ENCODE measurements at places on chromosomes 7 and 10. TPM values are rescaled to one million over a fixed set of nuclear protein-coding genes. Genes with fewer than 3 reads are reported as not detected.

- DNase-seq, result no peak
These were observed 40.2 kb upstream of the ATXN7L1 start for GRCh38 chr7:105916603-105917002.

- DNase-seq, result no peak
These were observed 199.7 kb downstream of the TNS3 start for GRCh38 chr7:47382200-47382599.

DNA sequence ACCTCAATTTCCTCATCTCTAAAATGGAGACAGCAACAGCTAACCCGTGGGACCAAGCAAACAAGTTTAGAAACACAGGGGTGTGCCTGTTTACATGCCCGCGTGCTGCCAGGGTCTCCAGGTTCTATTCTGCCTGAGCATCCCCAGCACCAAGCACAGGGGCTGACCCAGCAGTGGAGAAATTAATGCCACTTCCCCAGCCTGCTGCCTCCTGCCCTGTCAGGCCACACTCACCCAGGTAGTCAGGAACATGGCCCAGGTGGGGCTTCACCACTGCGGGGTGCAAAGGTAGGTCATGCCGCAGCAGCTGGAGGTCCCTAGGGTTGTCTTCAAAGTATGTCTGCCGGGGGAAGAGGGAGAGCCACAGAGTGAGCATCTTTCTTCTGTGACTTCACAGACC lies 5.8 kb downstream of the DDX56 start:
- no peak for DNase-seq

DNA sequence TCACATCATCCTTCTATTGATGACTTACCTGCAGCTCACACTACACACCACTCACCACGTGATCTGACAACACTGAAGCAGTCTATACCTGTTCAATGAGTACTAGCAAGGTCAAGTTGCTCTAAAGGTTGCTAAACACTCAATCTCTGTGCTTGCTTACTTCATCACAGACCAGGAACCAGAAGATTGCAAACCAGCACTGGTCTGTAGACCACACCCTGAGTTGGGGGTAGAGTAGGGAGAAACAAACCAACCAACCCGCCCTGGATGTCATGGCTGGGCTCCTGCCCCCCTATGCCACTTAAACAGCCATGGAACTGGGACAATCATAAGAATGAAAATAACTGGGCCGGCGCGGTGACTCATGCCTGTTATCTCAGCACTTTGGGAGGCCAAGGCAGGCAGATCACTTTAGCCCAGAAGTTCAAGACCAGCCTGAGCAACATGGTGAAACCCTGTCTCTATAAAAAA lies 19.6 kb downstream of the DLG5 start:
- DNase-seq, result no peak

GRCh38 chr10:60521974-60522405 lies 132.3 kb upstream of the ANK3 start:
- DNase-seq, result no peak

DNA sequence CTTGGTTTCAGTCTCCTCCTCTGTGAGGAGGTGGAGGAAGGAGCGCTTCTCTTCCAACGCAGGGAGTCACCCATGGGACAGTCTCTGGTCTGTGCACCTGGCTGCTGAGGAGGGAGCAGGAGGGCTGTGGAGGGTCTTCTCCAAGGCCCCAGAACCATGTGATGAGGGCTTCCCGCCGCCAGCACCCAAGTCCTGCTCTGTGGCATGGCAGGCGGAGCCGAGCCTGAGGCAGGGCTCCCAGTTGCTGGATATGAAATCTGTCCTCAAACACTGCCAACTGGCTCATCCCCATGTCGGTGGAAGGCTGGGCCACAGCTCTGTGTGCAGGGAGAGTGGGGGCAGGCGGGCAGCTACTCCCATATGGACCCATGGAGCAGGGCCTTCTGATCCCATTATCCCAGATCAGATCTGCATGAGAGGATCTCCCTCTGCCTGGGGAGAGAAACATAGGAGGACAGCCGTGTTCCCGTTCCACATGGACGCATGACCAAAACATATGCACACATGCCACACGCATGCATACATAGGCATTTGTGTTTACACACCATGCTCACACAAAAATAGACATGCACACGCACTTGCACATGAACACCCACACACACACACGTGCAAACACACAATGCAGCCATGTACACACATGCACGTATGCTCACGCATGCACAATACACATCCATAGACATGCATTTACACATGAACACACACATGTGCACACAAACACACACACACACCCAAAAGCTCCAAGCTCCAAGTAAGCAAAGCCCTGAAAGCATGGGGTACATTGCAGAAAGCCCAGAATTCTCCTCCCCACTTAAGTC lies 38.8 kb upstream of the EN2 start:
- no peak for DNase-seq

DNA sequence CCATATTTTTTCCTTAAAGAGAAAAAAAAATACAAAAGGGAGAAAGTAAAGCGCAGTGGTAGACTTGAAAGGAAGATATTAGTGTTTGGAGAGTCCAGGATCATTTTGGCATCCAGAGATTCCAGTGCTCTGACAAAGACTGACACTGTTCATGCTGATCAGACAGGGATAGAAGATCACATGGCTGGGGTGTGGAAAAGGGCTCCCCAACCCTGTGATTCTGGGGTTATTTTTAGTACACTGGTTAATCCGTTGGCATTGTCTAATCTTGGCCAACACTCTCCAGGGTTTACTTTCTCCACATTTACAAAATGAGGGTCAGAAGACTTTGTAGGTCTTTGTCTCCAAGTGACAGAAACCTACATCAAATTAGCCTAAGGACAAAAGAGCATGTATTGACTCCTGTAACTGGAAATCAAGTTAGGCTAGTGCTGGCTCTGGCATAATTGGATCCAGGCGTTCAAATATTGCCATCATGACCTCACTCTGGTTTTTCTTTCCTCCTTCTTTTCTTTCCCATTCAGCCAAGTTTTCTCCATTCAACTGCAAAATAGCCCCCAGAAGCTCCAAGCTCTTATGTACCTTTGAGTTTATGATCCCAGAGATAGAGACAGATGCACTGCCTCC lies 181.6 kb downstream of the PHTF2 start:
- no peak for DNase-seq

DNA sequence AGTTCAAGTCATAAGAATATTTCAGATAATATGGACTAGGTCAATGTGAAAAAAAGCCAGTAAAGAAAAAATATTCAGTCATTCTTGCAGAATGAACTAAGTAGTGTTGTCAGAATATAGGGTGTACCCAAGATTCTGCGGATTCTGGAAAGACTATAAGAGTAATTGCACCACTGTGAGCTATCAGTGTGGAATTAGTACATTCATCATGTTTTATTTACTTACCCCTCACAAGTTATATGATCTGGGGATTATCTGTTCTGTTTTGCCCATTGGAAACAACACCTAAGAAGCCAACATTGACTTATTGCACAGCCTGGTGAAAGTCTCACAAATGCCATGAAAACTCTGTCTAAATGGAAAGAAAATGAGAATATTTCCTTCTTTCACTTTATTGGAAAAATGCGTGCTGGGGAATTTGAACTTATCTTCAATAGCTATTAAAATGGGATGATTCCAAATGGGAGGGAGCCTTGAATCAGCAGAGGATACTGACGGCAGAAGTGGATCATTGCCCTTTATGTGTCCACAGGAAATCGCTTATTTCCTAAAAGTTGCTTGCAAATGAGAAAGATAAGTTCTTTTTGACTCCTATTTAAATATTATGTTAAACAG lies 563.3 kb upstream of the POM121L12 start:
- no peak for DNase-seq

DNA sequence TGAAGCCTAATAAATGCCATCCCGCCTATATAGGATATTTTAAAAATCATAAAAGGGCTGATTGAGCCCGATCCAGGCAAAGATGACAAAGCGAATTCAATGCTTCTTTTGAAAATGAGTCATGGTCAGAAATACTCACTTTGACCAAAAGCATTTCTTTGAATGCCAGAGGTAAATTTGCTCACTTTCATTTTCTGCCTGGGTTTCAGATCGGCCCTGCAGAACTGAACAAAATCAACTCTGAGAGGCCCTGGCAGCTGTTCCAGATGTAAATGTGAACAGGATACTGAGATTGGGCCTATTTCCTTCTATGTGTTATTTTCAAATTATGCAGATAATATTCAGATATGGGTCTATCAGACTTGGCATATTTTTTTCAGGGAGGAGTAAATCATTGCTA lies 114.8 kb upstream of the ARID5B start:
- peak; percentile 23 for DNase-seq

DNA sequence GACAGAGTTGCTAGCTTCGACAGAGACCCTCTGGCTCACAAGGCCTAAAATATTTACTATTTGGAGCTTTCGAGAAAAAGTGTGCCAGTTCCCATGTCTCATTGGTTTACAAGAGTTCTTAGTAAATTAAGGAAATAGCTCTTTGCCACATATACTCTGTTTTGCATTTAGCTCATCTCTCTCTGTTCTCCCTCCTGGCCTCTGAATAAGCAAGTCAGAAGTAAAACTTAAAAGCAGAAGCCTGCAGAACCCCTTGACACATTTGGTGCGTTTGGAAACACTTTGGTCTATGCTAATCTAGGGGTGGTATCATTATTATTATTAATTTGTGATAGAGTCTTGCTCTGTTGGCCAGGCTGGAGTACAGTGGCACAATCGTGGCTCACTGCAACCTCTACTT lies 6.4 kb downstream of the CARD11 start:
- no peak for DNase-seq

DNA sequence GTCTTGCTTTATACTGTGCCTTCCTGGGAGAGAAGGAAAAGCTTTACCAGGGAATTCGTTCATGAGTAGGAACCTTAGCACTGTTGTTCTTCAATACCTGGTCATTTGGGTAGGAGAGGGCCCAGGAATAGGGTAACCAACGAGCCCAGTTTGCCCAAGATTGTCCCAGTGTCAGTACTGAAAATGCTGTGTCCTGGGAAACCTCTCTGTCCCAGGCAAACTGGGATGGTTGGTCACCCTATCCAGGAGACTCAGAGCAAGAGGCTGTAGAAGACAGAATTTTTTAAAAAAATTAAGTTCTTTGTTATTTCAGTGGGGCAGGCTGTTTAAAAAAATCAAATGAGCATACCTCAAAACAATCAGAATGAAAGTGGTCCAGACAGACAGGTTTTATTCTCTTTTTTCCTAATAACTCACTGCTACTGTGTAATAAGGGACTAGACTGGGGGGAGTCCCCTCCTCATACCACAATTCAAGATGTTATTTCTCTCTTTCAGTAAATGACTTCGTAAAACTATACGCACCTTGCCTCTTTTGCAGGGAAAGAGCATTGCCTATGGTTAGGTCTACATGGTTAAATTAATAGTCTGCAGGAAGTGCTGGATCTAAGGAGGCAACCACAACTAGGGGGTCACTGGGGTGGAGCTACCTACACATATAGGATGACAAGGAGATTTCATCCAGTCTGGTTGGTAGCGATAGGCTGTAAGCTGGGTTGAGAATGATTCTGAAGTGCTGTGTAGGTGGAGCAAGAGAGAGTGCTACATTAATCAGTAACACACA lies 41.1 kb upstream of the FAM133B start:
- DNase-seq, result peak; percentile 20

DNA sequence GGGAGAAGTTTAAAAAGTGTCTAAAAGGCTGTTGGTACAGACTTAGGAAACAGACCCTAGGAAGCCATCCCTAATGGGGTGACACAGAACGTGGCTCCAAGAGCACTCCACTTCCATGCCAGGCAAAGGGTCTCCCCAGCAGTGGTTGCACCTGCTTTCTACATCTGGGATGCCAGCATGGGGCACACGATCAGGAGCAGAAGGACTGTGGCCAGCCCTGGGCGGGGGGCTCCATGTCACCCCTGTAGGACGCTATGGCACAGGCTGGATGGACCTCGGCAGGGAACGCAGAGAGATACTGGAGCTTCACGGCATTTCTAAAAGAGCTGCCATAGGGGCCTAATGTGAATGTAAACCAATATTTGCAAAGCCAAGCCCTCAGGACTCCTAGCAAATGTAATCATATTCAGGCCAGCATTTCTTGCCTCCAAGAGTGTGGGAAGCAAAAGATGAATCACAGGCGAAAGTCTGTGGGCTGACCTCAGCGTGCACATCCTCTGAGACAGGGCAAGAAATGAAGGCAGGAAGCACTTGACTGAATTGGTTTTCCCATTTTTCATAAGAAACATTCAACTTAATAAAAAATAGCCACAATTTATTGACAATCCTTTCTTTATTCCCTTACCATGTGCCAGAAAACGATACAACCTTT lies 93.9 kb downstream of the ATXN7L1 start:
- DNase-seq, result no peak

- no peak for DNase-seq
These were observed 85.2 kb downstream of the CHST15 start for GRCh38 chr10:124008187-124008586.

DNA sequence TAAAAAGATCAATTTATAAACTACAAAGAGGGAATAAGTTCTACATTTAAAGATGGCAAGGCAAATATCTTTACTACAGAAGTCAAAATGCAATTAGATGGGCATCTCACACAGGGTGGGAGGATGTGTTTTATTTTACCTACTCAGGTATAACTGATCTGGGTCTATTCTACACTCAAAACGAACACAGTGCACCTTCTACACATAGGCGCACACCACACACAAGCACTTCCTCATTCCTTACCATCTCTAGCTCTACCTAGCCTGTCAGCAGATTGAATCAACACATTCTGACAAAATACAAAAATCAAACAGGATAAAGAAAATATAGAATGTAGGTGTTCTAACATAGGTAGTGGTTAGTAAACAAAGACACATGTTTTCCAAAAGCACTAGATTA lies 64.8 kb downstream of the SGCE start:
- peak; percentile 5 for DNase-seq

- DNase-seq, result peak; percentile 81
These were observed 287.8 kb downstream of the PHF14 start for GRCh38 chr7:11261470-11261869.

- no peak for DNase-seq
These were observed 1.8 kb downstream of the ADARB2 start for GRCh38 chr10:1735562-1735961.

DNA sequence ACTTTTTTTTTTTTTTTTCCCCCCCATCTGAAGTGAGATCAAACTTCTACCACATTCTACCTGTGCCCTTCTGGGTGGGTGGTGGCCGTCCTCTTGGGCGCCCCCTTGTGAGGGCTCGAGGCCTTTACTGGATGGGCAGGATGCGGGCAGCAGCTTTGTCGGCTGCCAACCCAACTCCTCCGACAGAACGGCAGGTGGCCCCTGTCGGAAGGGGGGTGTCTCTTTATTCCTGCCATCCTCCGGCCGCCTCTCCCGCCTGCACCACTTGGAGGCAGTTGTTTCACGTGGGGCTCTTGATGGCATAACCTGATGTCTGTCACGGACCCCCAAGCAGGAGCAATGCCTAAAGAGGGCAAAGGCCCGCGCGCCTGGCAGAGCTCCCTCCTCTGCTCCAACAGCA lies 31.0 kb downstream of the AMZ1 start:
- peak; percentile 45 for DNase-seq

Gene AFAP1L2
- 13.9 TPM for total RNA-seq

Gene CTAGE8
- not detected for total RNA-seq

Gene SFTPD
- total RNA-seq, result not detected

Gene COL26A1
- total RNA-seq, result not detected

Gene HIPK2
- total RNA-seq, result 3.0 TPM

Gene PCLO
- 0.38 TPM for total RNA-seq

Gene PIK3CG
- total RNA-seq, result 2.9 TPM

Gene ABCB1
- 0.31 TPM for total RNA-seq
